HepG2 (cell line): ENCODE measurements at places on chromosomes 1 and 21. TPM values are rescaled to one million over a fixed set of nuclear protein-coding genes. Genes with fewer than 3 reads are reported as not detected.

- peaks cover 24% of the 10 kb centered on the region for H3K4me1 ChIP-seq
- peaks cover 9% of the 10 kb centered on the region; the same call in 1 of the 3 replicates for H3K27me3 ChIP-seq
- H3K4me3 ChIP-seq = no peak overlapping the region
Observed at GRCh38 chr1:203652724-203653461, 26.3 kb downstream of the ATP2B4 start.

The MSH4 gene
- total RNA-seq = 0.09 TPM in 1 of 2 replicates, not detected in the other

The LRRC8B gene
- 7.6 and 9.2 TPM in 2 replicates for total RNA-seq

DNA sequence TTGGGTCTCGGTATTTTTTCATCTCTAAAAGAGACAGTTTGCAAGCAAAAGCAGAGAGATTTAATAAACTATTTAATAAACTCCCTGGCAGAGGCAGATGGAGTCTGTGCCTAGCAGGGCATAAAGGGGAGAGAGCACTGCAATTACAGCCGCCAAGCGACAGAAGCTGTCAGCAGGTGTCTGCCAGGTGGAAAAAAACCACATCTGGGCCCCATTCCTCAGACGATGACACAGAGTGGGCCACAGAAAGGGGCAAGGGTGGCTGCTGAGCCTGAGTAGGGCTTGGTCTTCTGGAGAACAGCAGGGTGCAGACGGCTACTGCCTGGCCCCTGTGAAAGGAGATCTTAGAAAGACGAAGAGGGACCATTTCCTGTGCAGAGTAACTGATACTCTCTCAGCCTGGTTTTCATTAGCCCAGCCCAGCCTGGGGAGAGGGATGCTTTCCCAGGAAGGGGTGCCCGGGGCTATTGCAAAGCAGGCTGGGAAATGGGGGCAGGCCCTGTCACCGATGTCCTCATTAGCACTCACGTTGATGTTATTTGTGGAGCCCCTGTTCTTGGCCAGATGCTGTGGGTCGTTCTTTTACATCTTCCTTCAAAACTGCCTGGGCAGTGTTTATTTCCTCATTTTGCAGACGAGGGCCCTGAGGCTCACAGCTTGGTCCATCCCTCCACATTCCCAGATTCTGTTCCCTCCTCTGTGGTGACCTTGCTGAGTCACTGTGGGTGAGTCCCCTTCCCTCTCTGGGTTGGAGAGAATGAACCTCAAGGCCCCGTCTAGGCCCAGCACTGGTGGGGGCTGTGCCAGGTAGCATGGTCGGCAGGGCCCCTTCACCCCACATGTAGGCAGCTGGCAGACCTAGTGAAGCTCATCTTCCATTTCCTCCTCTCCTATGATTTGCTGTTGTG is 472.7 kb downstream of the PTPRU start:
- no peak overlapping the region for H3K4me3 ChIP-seq
- H3K27me3 ChIP-seq = 0 out of 3 replicates have a peak, but pooled peaks cover 3% of the 10 kb centered on the region
- no peaks in the 10 kb centered on the region for H3K36me3 ChIP-seq

The NEXN gene
- total RNA-seq = 0.97 and 1.1 TPM in 2 replicates
